CD8-positive, alpha-beta T cell (primary cell): ENCODE measurements at places on chromosomes 7 and 10.

DNA sequence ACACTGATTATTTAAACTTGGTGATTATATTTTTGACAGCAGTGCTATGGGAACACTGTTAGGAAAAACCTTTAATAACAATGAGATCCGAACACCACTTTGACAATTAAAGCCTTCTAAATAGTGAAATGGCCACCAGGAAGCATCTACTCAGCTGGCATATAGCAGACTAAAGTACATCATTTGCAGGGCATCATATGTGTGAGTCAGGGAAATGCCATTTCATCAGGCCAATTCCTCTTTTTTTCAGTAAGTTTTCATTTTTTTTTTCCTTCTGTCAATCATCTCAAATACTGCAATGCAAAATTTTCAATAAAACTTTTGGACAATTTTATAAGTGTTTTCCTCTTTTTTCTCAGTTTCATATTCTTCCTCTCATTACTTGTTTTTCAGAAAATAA is 521.4 kb upstream of the SEMA3D start:
- no peak for DNase-seq

- DNase-seq = no peak
Measured at GRCh38 chr10:75091146-75091545, 20.3 kb upstream of the SAMD8 start.

GRCh38 chr7:108525327-108525984 is 479 bp downstream of the PNPLA8 start:
- no peak for DNase-seq

DNA sequence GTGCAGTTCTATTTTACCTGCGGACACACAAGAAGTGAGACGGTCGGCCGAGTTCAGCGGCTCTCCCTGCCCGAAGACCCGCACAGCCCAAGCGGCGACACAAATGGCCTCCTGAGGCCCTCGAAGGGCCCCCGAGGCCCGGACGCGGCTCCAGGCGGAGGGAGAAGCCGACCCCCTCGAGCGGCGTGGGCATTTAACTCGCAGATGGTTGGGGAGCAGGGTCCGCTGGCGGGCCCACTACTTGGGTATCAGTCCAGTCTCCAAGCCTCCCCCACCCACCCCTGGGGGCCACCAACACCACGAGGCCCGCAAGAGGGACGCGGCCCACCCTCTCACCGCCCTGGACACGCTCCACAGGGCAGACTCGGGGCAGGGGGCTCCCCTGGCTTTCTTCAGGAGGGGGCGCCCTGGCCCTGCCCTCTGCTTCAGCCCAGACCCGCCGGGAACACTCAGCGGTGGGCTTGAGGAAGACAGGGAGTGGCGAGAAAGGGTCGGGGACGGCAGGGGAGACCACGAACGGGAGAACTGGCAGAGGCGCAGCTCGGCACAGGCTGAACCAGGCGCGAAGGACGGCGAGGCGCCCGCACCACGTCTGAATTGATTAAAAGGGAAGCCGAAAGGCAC is 1.7 kb downstream of the IGF2BP3 start:
- DNase-seq = peak; percentile 47

GRCh38 chr10:79608505-79609375 is 2.0 kb upstream of the SFTPA1 start:
- DNase-seq = no peak

GRCh38 chr10:66999762-67000545 is 74.1 kb downstream of the LRRTM3 start:
- DNase-seq = no peak

DNA sequence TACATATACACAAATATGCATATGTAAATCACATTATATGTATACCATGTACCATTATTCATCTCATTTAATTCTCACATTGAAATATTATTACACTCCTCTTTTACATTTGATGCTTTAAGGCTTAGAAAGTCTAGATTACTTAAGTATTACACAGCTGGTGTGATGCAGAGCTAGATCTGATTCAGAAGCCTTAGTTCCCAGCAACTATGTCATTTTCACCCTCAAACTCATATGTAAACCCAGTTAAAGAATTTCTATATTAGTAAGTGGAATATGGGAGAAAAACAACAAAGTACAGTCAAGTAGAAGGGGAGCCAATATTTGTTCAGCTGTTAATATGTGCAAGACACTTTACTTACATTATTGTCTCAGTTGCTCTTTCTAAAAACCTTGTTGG is 74.3 kb upstream of the CSTF2T start:
- no peak for DNase-seq

DNA sequence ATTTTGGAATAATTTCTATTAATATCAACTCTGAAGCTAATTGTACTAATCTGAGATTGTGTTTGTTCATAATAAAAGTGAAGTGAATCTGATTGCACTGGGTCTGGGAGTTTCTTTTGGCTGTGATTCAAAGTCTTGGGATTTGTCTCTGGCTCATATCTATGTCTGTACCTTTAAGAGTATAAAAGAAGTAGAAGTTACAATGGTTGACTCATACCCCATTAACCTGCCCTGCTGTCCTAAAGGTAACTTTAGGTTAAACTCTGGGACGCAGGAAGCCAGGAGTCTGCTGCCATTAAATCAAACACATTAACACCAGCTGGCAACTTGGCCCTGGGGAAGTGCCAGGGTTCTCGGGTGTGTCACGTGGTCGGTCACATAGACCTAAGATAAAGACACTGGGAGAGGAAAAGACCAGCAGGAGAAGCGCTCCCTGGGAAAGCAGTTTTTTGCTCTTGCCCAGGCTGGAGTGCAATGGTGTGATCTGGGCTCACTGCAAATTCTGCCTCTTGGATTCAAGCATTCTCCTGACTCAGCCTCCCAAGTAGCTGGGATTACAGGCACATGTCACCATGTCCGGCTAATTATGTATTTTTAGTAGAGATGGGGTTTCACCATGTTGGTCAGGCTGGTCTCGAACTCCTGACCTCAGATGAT is 17.8 kb downstream of the SCD start:
- DNase-seq = no peak

GRCh38 chr10:48494611-48495010 is 110.3 kb downstream of the ARHGAP22 start:
- no peak for DNase-seq

DNA sequence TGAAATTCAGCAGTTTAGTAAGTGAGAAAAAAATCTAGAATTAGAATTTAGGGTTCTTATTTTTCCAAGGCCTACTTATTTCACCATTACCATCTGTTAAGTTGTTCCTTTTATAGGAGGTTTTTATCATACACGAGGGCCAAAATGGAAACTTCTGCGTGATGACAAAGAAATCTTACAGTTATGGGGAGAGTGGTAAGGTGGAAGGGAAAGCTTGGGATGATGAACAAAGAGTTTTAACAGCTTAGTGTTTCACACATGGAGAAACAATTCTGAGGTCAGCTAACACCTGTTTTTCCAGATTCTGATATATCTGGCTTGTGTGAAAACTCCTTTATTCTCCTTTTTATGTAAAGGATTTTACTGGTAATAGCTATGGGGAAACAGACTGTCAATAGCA is 49.8 kb upstream of the SEMA3C start:
- DNase-seq = no peak

- DNase-seq = no peak
Measured at GRCh38 chr7:5210751-5211338, 20.8 kb downstream of the WIPI2 start.

DNA sequence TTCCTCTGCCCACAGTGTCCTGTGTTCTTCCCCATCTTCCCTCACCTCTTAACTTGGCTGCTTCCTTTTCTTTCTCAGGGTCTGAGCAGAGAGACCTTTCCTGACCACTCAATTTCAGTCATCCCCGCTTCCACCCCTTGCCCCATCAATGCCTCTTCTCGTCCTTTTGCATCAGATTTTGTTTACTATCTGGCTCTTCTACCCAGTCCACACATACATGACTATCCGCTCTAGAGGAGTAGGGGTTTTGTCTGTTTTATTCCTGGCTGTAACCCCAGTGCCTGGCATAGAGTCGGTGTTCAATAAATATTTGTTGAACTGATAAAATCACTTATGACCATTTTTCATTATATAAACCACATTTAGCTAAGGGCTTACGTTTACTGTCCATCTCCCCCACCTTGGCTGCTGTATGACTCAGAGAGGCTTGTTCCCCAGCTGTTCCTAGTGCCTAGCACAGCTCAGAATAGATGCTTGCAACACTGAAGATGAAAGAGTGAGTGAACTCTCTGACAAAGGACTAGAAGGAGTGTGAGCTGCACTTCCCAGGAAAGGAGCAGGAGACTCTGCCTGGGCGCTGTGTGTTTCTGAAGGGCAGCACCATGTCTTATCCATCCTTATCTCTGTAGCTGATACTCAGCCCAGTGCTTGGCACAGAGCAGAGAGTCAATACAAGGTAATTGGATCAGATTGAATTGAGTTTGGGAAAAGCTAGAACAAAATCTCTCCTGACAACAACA is 21.9 kb downstream of the ARID5B start:
- no peak for DNase-seq

DNA sequence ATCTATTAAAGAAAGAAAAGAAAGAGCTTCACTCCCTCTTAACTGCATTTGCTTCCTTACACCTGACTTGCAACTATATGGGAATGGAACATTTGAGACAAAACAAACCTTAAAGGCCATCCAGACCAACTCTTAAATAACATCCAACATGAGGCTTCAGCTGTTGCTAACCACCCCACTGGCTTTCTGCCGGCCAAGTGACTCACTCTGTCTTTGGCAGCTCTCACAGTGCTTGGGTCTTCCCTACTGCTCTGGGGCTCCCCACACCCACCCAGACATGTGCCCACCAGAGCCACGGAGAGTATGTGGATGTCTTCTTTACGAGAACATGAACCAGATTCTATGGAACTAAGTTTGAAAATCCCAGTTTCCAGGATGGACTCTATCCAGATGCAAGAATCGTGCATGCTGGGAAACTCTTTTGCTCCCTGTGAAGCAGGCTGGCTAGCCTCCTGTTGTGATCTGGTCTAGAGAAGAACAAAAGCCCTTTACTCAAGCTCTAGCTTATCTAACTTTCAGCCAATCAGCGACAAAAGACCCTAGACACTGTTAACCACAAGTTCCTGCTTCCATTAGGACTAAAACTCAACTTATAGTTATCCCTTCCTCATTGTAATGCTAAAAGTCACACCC is 245.7 kb downstream of the TCERG1L start:
- DNase-seq = no peak

DNA sequence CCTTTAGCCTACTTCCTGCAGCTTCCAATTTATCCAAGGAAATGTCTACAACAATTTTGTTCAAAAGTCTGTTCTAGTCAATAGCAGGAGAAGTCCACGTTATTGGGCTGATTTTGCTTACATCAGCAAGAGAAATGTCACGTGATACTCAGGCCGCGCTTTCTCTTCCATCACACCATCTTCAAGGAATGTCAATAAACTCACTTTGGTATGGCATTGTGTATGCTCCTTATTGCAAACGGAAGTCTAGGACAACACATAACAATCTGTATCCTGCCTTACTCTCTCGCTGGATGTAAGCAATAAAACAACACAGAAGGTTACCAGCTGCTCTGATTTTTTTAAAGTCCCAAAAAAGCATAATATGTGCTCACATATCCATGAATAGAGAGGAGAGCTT is 17.1 kb upstream of the STK17A start:
- DNase-seq = no peak

GRCh38 chr10:26780793-26781601 is 79.8 kb downstream of the ABI1 start:
- DNase-seq = no peak

DNA sequence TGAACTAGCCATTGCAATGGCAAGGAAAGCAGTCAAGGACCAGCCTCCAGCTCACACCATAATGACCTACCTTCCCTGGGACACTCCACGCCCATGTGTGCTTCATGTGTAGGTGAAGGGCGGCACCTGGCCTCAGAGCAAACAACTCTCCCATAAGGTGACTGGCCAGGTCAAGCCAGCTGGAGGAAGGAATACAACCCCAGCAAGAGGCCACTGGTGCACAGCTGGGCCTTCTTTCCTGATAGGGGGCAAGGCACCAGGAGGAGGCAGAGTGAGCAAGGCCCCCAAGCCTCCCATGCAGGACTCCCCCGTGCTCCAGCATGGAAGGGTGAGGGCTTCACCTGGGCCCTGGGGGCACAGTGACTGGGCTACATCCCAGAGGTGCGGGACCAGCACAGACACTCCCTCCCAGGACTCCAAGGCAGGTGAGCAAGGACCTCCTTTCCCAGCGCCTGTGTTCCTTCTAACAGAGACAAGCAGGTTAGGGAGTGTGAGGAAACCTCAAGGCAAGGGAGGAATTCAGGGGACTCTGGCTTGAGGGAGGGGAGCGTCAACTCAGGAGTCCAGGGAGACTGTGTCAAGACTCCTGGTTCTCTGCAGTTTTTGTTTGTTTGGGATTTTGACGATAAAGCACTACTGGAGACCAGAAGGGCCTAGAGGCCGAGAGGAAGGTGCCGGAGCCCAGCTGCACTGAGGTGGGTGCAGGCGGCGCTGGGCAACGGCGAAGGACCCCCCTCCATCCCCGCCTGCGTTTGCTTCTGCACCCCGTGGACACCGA is 1.7 kb downstream of the PTPRN2 start:
- no peak for DNase-seq

DNA sequence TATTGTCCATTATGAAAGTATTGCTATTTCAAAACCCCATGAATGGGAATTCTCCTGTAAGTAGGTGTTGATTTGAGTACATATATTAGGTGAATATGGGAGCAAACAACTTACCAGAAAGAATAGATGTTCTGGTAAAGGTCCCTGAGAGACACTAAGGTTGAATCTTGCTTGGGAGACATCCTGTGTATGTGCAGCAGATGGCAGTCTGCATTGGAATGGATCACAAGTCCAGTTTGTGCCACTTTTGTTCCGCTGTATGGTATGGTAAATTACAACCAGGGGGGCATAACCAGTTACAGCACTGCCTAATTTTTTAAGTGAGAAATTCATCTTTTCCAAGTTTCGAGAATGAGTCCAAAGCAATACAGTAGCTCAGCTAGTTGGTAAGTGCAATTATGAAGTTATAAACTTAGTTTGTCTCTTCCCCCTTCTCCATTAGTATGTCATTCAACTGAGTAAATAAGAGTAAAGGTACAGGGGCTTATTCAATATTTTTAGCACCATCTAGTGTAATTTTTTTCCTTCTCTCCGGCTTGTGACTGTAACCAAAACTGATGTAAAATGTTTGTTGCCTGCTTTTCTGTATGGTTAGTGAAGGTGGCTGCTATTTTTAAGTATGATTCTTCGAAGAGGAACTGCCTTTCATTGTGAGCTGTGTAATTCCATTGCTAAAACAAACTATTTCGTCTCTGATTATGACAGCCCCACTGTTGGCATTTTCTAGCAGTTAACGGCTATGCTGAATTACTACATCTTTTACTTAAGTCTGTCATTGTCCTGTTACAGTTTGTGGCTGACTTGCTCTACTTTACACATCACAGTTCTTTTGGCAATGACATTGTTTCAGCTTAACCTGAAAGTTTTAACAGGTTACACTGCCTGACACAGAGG is 2.8 kb downstream of the MCU start:
- peak; percentile 32 for DNase-seq

- DNase-seq = no peak
Measured at GRCh38 chr7:66426996-66427395, 201.7 kb upstream of the KCTD7 start.
